Right renal cortex interstitium (tissue), 3 donors: ENCODE measurements at places on chromosomes 4 and X. TPM values are rescaled to one million over a fixed set of nuclear protein-coding genes. Genes with fewer than 3 reads are reported as not detected.
A peak's percentile ranks its signal among the peaks of the same experiment; 100 is the strongest.

ADH1B gene
- 27.2 TPM for polyA plus RNA-seq

RHOXF2 gene
- polyA plus RNA-seq = 0.62 TPM

TEX13B gene
- polyA plus RNA-seq = not detected

STARD8 gene
- polyA plus RNA-seq = 19.3 TPM

PNMA6F gene
- polyA plus RNA-seq = 0.10 TPM

XK gene
- 1.3 TPM for polyA plus RNA-seq

BOD1L1 gene
- 56.1 TPM for polyA plus RNA-seq

UGT2A3 gene
- 87.1 TPM for polyA plus RNA-seq

OPRPN gene
- not detected for polyA plus RNA-seq

DRP2 gene
- polyA plus RNA-seq = 1.8 TPM

SCFD2 gene
- polyA plus RNA-seq = 14.5 TPM

SMIM10 gene
- polyA plus RNA-seq = 11.5 TPM

CT55 gene
- polyA plus RNA-seq = 0.20 TPM

TMEM35A gene
- 7.9 TPM for polyA plus RNA-seq

DNA sequence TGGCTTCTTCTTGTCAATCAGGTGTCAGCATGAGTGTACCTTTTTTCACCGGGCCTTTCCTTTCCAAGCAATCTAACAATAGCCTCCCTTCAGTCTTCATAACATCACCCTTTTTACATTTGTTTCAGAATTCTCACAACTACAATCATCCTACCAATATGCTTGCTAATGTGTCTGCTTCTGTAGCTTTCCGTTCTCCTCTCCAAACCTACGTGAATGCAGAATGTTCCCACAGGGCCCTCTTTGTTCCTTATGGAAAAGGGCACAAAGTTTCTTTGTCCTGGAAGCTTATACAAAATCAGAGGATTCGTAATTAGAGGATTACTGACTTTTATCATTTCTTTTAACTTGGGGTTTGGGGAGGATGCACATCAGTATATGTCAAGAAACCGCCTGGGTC is 461.8 kb downstream of the CENPC start:
- no peak for DNase-seq

DNA sequence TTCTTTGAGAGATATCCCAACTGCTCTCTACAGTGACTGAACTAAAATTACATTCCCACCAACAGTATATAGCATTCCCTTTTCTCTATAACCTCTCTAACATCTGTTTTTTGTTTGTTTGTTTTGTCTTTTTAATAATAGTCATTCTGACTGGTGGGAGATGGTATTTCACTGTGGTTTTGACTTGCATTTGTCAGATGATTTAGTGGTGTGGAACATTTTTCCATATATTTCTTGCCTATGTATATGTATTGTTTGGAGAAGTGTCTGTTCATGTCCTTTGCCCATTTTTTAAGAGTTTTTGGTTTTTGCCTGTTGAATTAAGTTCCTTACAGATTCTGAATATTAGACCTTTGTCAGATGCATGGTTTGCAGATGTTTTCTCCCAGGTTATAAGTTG is 9.0 kb downstream of the USO1 start:
- DNase-seq = no peak

GRCh38 chr4:173626277-173626676 is 96.2 kb upstream of the HAND2 start:
- DNase-seq = no peak

DNA sequence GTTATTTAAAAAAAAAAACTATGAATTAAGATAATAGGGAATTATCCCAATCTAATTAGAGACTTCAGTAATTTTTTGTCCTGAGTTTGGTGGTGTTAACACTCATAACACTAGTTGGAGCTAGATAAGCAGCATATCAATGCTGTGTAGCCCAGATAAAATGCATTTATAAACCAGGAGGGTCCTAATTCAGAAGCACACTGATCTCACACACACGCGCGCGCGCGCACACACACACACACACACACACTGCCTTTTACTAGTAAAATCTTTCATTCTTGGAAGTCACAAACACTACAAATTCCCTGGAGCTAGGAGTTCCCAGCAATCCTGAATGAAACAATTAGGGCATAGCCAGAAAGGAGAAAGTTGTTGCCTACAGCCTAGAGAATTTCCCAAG is 3.2 kb downstream of the UNC5C start:
- no peak for DNase-seq

DNA sequence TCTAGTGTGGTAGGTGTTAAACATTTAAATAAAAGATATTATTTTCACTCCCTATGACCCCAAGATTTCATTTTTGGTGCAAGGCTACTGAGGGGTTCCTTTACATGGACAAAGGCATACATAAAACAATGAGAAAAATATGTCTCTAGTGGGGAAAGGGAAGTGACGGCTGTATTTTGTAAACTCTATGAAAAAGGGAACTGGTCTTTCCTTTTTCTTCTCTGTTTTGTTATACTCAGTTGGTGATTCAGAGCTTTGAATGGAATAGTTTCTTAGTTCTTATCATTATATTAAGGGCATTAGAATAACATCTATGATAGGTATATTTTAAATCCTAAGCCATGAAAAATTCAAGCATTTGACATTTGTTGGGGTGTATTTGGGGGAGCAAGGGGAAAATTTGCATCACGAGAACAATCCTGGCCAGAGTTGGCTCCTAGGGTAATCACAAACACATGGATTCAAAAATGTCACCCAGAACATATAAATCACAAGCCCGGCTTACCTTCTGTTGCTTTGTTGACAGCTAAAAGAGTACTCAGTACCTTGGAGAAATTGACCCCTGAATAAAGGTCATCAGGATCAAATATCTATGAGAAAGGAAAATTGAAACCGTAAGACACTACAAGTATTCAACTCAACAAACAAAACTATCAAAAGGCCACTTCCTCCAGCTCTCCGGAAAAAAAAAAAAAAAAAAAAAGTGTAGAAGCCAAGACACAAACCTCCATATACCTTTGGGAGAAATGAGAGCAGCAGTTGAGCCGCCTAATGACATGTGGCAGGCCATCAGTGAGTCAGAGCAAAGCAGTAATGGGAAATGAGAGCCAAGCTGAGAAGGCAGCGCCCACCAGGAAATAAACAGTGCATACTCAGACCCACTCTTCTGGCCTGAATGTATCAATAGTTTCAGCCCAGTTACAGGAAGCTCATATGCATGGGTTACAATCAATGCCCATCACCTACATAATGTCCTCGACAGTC is 33.4 kb downstream of the ARHGEF6 start:
- DNase-seq = no peak

- no peak for DNase-seq
Observed at GRCh38 chr4:80124246-80125211, 51.5 kb upstream of the ANTXR2 start.

DNA sequence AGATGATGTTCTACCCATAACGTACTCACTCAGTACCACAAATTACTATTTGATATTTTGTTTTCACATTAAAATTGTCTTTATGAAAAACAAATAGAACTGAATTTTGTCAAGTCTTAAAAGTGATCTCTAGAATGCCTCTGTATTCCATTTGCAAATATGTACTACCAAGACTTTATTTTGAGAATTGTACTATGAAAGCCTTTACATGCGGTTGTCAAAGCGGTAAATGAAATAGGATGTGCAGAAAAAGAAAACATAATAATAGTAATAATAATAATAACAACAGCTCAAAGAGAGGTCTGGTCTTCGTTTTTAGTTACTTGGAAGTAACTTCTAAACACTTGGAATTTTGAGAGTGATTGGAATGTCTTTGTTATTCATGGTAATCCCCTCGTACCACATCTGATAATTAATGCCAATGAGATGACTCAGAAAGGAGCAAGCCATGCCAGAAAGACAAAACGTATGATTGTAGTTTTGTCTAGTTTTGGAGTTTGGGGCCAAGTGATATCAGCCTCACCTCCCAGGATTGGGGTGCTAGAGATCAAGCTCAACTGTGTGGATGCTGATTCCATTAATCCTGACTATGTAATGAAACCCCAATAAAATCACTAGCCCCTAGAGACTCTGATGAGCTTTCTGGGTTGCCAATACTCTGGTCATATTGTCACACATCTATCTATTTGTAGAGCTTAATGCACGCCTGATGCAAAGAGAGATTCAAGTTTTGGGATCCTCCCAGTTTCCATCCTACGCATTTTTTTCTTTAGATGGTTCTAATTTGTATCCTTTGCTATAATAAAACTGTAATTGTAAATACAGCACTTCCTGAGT is 20.2 kb upstream of the CTSO start:
- DNase-seq = no peak

GRCh38 chr4:8739820-8740665 is 131.6 kb downstream of the HMX1 start:
- no peak for DNase-seq

DNA sequence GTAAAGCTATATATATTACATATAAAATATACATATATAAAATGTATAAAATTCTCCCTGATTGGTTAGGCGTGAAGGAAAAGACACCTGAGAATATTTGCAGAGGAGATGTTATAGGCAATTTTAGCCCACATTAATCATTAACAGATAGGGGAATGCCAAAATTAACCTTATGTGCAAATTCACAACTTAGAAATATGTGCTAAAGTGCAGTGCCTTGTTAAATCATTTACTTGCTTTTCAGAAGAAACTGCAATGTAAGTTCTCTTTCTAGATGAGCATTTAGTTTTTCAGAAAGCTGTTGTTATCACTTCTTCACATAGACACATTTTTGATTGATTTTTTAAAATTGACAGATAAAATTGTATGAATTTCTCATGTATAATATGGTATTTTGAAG is 5.6 kb downstream of the TASL start:
- no peak for DNase-seq

DNA sequence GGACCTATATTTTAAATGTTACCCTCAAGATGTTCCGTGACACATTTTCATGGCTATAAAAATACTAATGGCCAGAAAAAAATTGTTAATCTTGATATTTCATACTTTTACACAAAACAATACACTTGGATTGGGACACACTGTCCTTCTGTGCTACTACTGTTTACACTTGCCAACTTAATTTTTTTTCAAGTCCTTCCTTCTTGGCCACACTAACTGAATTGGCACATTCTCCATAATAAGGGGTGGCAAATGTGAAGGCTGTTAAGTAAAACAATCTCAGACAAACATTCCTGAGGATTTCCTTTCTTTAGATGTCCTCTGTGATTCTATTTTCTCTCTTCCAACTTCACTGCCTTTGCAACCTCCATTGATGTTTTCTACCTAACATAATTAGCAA is 225.8 kb downstream of the IQCM start:
- no peak for DNase-seq

GRCh38 chrX:57137501-57137900 is 304 bp upstream of the SPIN2A start:
- peak; percentile 23 for DNase-seq

DNA sequence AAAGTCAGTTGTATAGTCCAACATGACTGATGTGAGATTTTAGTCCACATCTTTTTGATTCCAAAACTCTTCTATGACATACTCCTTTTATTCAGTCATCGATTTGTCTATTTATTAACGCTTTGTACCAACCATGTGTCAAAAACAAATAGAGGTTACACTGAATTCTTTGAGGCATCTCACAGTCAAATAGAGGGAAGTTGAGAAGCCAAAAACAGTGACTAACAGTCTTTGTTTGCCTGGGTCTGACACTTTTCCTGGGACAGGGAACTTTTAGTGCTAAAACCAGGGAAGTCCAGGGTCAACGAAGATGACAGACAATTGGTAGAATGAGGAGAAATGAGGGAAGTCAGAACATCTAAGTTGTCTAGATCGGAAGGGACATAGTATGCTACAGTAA is 169.9 kb upstream of the HS3ST1 start:
- DNase-seq = no peak

- no peak for DNase-seq
Observed at GRCh38 chr4:137674066-137674465, 141.8 kb upstream of the PCDH18 start.

- no peak for DNase-seq
Observed at GRCh38 chr4:85180533-85180932, 214.0 kb upstream of the WDFY3 start.

GRCh38 chr4:99207911-99208718 is 10.9 kb downstream of the ADH6 start:
- DNase-seq = no peak
